IMR-90 (cell line): ENCODE measurements at places on chromosomes 4 and X. TPM values are rescaled to one million over a fixed set of nuclear protein-coding genes. Genes with fewer than 3 reads are reported as not detected.

The NAT8L gene
- not detected in 2 replicates for total RNA-seq

The SERTM2 gene
- under 0.01 TPM in 2 replicates for total RNA-seq

The CYTL1 gene
- 1.3 and 1.4 TPM in 2 replicates for total RNA-seq

The NUDT10 gene
- 0.90 and 1.1 TPM in 2 replicates for total RNA-seq

The ABCB7 gene
- 15.8 and 17.5 TPM in 2 replicates for total RNA-seq

GRCh38 chr4:69697536-69698242 is 44.6 kb upstream of the UGT2A1 start:
- no peaks in the 10 kb centered on the region for H3K36me3 ChIP-seq
- no peak overlapping the region for H3K27ac ChIP-seq
- H3K4me1 ChIP-seq, result no peaks in the 10 kb centered on the region
- no peak overlapping the region for H3K4me3 ChIP-seq

DNA sequence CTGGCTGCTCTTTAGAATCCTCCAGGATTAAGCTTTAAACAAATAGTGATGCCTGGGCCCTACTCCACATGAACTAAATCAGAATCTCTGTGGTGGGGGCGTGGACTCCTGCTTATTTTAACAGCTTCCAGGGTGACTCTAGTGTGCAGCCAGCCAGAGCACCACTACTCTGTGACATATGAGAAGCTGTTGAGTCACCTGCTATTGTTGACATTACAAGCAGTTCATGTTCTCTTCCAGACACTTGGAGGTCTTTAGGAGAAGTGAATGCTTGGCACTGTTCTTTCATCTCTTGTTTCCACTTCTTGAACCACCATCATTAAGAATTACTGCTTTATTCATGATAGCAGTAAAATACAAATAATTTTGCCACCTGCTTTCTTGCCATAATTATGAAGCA is 426 bp upstream of the C4orf51 start:
- H3K27me3 ChIP-seq, result no peaks in the 10 kb centered on the region
- peak; percentile 97 for DNase-seq
- no peaks in the 10 kb centered on the region for H3K36me3 ChIP-seq
- H3K4me3 ChIP-seq, result no peak overlapping the region
- H3K27ac ChIP-seq, result no peak overlapping the region
- H3K4me1 ChIP-seq, result peaks cover 2% of the 10 kb centered on the region; the same call in 1 of the 2 replicates

GRCh38 chr4:113293043-113293560 is 243.6 kb downstream of the ANK2 start:
- no peaks in the 10 kb centered on the region for H3K27me3 ChIP-seq
- peak; percentile 68 for DNase-seq
- no peak overlapping the region for H3K4me3 ChIP-seq
- H3K4me1 ChIP-seq, result peaks cover 5% of the 10 kb centered on the region
- peak overlapping the region; percentile 30; the same call in 1 of the 2 replicates for H3K27ac ChIP-seq

GRCh38 chr4:189050643-189051042 is 890.0 kb upstream of the FRG1 start:
- H3K4me1 ChIP-seq, result no peaks in the 10 kb centered on the region
- DNase-seq, result no peak
- H3K27ac ChIP-seq, result no peak overlapping the region
- no peaks in the 10 kb centered on the region for H3K27me3 ChIP-seq
- H3K4me3 ChIP-seq, result no peak overlapping the region
- no peaks in the 10 kb centered on the region for H3K36me3 ChIP-seq

DNA sequence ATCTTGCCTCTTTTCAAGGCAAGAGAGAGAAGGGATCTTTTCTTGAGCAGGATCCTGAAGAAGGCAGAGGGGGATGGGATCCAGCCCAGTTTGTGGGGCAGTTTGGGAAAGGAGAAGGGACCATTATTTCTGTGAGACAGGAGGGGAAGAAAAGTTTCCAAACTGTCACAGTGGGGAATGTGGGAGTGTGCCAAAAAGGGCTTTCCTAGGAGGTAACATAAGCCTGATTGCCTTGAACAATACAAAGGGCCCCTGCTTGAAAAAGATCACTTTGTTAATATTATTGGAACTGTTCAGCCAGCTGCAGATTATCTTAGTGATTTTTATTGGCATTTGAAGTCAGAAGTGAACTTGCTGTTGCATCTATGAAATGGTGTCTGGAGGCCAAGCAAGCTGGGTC is 55.2 kb downstream of the MTM1 start:
- H3K36me3 ChIP-seq, result peaks cover 3% of the 10 kb centered on the region; the same call in 1 of the 2 replicates
- no peaks in the 10 kb centered on the region for H3K27me3 ChIP-seq
- H3K27ac ChIP-seq, result no peak overlapping the region
- no peaks in the 10 kb centered on the region for H3K4me1 ChIP-seq

- no peaks in the 10 kb centered on the region for H3K27me3 ChIP-seq
- no peak overlapping the region for H3K4me3 ChIP-seq
- no peaks in the 10 kb centered on the region for H3K4me1 ChIP-seq
- DNase-seq, result no peak
Observed at GRCh38 chr4:103497692-103498091, 222.1 kb downstream of the TACR3 start.

DNA sequence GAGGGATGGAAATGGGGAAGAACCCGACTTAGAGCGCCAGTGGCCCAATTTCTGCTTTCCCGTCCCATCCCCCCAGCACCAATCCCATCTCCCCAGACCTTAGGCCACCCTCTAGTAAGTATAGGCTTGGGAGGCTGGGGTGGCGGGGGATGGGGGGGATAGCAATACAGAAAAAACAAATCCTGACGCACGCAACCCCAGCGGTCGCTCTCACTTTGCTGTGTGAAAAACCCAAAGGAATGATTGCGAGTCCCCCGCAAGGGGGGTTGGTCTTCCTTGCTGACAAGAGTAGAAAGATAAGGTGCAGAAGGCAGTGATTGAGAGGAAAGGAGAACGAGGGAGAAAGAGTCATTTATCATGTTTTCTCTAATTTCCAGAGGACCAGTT is 863 bp downstream of the CPE start:
- H3K4me1 ChIP-seq, result no peaks in the 10 kb centered on the region
- H3K4me3 ChIP-seq, result no peak overlapping the region
- DNase-seq, result no peak

DNA sequence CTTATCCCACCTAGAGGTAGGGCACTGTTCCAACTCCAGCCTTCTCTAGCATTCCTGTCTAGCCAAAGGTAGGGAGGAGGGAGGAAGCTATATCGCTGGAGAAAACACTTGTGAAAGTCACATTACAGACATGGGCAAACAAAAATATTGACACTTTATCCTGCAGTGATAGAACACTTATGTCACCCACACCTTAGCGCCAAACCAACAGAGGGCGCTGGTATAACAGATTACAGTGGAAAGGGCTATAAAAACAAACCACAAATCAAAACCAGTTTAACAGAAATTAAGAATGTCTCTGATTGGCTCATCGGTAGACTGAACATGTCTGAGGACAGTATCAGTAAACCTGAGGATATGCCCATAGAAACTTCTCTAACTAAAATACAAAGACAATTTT is 451.3 kb downstream of the TLL1 start:
- no peak for DNase-seq
- H3K4me1 ChIP-seq, result no peaks in the 10 kb centered on the region
- H3K4me3 ChIP-seq, result no peak overlapping the region
- no peaks in the 10 kb centered on the region for H3K27me3 ChIP-seq
- H3K27ac ChIP-seq, result no peak overlapping the region
- no peaks in the 10 kb centered on the region for H3K36me3 ChIP-seq

GRCh38 chr4:133146574-133147241 is 2.4 kb upstream of the PCDH10 start:
- no peaks in the 10 kb centered on the region for H3K36me3 ChIP-seq
- H3K27ac ChIP-seq, result no peak overlapping the region
- peaks cover 2% of the 10 kb centered on the region; the same call in 1 of the 2 replicates for H3K4me1 ChIP-seq
- H3K4me3 ChIP-seq, result peak overlapping the region; percentile 29; the same call in 1 of the 2 replicates
- DNase-seq, result peak; percentile 40

DNA sequence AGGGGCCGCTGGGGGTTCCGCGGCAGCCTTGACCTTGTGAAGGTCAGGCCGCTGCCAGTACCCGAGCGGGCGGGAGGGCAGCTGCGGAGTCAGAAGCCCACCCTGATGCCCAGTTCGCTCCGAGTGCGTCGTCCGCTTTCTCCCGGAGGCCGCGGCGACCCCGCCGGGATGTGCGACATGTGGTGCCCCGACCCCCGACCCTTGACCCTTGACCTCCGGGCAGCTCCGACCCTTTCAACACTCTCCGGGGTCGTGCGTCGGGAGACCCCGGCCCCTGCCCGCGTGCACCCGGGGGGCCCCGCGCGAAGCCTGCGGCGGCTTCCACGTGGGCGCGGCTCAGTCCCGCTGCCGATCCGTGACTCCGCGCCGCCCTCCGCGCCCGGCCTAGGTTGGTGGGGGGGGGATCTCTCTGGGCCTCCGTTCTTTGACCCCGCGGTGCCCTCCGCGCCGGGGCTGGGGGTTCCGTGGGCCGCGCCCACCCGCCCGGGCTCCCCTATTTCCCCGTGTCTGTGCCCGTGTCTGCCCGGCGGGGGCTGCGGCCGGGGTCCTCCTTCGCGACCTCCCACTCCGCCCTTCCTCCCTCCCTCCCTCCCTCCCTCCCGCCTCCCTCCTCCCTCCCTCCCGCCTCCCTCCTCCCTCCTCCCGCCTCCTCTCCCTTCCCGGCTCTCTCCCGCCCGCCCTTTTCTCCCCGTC is 609 bp upstream of the SLC25A6 start:
- H3K4me1 ChIP-seq, result no peaks in the 10 kb centered on the region; the same call in 1 of the 2 replicates
- DNase-seq, result peak; percentile 52
- H3K27ac ChIP-seq, result peak overlapping the region; percentile 93

DNA sequence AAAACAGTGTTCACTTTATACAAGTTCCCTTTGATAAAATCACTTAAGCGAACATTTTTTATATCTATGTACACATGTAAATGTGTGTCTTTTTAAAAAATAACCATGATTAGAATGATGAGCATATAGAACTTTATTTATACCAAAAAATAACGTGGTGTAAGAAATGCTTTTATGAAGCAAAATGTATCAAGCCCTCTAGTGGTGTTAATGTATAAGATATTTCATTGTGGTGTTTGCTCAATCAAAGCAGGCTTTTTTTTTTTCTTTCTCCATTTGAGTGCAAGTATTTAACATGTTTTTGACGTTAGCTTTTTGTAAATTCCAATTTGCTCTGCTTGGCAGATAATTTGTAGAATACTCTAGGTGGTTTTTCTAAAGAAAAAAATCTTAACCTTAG is 2092.4 kb upstream of the TENM3 start:
- no peaks in the 10 kb centered on the region for H3K4me1 ChIP-seq
- no peak overlapping the region for H3K4me3 ChIP-seq
- H3K36me3 ChIP-seq, result no peaks in the 10 kb centered on the region
- H3K27ac ChIP-seq, result no peak overlapping the region
- peak; percentile 12 for DNase-seq
- no peaks in the 10 kb centered on the region for H3K27me3 ChIP-seq

GRCh38 chrX:46477435-46477834 is 67.8 kb downstream of the ZNF674 start:
- no peaks in the 10 kb centered on the region for H3K27me3 ChIP-seq
- no peaks in the 10 kb centered on the region for H3K4me1 ChIP-seq
- no peak overlapping the region for H3K4me3 ChIP-seq
- DNase-seq, result peak; percentile 25
- H3K36me3 ChIP-seq, result 0 out of 2 replicates have a peak, but pooled peaks cover 2% of the 10 kb centered on the region

GRCh38 chrX:42857766-42858165 is 79.8 kb upstream of the PPP1R2C start:
- H3K27ac ChIP-seq, result no peak overlapping the region
- no peaks in the 10 kb centered on the region for H3K36me3 ChIP-seq
- H3K4me1 ChIP-seq, result no peaks in the 10 kb centered on the region
- no peak for DNase-seq

DNA sequence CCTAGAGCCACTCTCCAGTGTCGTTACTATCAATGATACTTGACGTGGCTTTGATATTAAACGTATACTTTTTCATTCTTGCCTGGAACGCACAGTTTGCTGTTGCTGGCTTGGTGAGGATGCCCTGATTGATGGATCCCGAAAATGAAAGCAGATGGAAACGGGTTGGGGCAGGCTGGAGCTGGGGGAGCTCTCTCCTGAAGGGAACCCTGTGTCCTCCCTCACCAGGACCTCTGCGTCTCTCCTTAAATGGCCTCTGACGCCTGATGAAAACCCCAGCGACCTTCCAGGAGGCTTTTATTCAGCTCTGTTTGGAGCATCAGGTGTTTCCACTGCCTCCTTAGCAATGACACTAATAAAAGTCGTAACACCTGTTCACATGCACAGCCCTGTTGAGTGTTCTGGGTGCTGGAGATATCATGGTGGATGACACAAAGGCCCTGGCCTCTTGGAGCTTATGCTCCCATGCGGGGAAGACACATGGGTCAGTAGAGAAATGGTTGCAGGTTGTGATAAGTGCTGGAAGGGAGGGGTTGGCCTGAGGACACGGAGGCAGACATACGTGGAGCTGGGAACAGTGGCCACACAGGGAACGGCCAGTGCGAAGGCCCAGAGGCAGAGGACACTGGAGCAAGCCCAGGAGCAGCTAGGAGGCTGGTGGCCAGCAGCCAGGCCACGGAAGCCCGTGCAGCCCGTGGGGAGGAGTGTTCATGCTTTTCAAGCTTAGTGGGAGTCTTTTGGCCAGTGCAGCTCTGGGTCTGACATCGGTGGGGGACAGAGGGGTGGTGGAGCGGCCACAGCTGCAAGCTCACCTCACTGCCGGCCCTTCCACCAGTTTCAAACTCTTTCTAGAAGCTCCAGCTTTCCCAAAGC is 7.5 kb downstream of the MSANTD1 start:
- no peak overlapping the region for H3K27ac ChIP-seq
- DNase-seq, result no peak
- no peaks in the 10 kb centered on the region; the same call in 1 of the 2 replicates for H3K27me3 ChIP-seq
- no peaks in the 10 kb centered on the region for H3K4me1 ChIP-seq
- no peak overlapping the region for H3K4me3 ChIP-seq

DNA sequence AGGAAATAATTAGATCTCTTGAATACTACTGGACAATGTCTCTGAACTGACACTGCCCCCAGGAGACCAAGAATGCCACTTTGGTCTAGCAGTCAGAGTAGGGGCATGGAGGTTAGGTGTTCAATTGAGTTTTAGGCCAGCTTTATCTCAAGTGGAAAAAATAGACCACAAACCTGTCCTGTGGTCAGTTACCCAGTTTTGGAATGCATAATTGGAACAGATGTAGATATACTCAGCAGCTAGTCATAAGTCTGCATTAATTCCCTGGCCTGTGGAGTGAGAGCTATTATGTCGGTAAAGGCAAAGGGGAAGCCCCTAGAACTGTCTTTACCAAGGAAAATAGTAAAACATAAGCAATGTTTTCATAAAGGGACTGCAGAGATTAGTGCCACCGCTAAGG is 587.7 kb downstream of the GLUD2 start:
- DNase-seq, result no peak
- H3K36me3 ChIP-seq, result no peaks in the 10 kb centered on the region
- H3K4me1 ChIP-seq, result no peaks in the 10 kb centered on the region

GRCh38 chr4:35364321-35364870 is 879.9 kb downstream of the ARAP2 start:
- H3K27me3 ChIP-seq, result no peaks in the 10 kb centered on the region
- DNase-seq, result no peak
- no peaks in the 10 kb centered on the region for H3K36me3 ChIP-seq
- no peak overlapping the region for H3K4me3 ChIP-seq
- H3K27ac ChIP-seq, result no peak overlapping the region
